Stimulated activated CD4-positive, alpha-beta T cell treated with anti-CD3 and anti-CD28 coated beads, Interleukin-15, amount 100 ng/mL, for 48 hours (primary cell): ENCODE measurements at places on chromosomes 4 and X.

DNA sequence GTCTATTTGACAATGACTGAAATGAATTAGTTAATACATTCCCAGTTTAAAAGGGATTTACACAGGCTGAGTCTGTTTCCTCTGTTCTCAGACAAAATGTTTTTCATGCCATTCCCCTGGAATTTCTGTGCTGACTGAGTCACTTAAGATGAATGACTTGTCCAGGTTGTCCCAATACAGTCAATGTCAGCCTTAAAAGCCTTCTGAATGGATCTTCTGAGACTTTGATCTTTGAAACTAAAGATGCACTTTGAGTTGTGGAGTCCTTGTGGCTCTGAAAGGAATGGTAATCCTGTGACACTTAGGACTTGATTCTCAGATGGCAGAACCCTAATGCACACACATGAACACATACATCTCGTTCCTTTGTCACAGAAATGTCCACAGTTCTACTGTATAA lies 622.2 kb upstream of the GRID2 start:
- no peak for DNase-seq

DNA sequence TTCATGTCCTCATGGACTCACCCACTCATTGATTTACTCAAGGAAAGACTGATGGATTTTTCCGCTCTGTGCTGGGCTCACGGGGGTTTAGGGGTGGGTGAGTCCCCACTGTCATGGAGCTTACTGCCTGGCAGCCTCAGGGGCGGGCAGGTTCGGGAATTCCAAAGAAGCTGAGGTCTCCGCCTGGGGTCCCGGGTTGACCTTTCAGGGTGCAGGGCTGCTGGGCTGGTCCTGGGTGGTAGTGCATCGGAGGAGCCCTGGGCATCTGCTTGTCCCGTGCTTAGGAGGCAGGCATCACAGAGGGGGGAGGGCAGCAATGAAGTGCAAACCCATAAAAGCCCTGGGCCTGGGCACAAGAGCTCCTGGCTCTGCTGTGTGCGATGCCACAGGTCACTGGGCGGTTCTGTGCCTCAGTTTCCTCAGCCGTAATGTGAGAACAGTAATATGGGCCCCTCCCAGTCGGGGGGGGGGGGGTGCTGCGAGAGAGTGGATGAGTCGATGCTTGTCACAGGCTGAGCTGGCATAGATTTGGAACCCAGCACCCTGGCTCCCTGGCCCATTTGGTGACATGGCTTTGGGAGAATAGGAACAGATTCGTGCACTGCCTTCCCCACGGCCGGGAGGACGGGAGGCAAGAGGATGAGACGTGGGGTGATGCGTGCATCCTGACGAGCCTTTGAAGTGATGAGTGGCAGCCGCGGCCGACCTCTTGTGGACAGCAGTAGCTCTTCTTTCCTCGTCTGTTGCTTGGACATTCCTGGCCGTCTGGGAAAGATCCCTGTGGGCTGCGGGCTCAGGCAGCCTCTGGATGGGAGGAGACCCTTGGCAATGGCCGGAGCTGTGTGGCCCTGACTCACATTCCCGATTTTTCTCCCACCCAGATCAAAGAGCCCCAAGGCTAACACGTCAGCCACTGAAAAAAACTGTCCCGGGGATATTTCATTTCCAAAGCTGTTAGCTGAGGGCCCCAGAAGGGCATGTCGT lies 42.0 kb downstream of the PSAPL1 start:
- DNase-seq: no peak

- peak; percentile 19 for DNase-seq
Observed at GRCh38 chrX:275967-276580, 5.1 kb upstream of the PLCXD1 start.

DNA sequence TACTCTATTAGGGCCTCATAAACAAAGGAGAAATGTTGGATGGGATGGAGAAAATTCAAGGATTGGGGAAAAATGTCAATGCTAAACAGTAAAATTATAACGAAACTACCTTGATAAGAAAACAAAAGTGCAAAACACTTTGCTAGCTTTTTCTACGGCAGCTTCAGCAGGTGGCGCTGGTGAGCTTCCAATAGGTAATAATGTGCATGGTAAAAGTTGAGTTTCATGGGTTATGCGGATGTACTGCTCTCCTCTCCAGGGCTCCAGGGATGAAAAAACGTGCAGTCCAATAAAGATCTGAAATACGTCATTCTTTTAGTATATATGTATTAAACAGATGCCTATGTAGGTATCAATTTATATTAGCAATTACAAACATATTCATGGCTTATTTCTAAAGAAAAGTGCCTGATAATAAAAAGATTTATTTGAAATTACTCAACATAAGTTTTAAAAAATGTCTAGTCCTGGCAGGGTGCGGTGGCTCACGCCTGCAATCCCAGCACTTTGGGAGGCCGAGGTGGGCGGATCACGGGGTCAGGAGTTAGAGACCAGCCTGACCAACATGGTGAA lies 239.6 kb downstream of the GRXCR1 start:
- DNase-seq: peak; percentile 18
